Neuronal stem cell (in vitro differentiated cells): ENCODE measurements at places on chromosomes 12 and 14.

- no peak for DNase-seq
These were observed 1358.8 kb downstream of the LRFN5 start for GRCh38 chr14:42965512-42965911.

DNA sequence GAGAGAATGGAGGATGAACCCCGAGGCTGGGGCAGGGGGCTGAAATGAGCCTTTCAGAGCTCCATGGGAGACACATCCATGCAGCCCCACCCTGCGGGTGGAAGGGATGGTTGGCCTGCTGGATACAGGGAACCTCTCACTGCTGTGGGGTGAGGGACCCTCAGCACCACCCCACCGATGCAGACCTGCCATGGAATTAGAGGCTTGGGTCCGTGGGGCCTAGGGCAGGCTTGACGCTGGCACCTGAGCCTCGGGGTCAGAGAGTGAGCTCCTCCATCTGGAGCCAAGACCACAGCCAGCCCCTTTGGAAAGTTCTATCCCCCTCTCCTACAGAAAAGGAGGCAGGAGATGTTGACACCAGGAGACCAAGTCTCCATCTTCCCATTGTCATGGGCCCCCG lies 7.4 kb upstream of the KRT74 start:
- DNase-seq, result no peak

- no peak for DNase-seq
These were observed 152.7 kb downstream of the DPF3 start for GRCh38 chr14:72740966-72741825.

GRCh38 chr14:65423982-65424381 lies 11.5 kb downstream of the FUT8 start:
- no peak for DNase-seq

DNA sequence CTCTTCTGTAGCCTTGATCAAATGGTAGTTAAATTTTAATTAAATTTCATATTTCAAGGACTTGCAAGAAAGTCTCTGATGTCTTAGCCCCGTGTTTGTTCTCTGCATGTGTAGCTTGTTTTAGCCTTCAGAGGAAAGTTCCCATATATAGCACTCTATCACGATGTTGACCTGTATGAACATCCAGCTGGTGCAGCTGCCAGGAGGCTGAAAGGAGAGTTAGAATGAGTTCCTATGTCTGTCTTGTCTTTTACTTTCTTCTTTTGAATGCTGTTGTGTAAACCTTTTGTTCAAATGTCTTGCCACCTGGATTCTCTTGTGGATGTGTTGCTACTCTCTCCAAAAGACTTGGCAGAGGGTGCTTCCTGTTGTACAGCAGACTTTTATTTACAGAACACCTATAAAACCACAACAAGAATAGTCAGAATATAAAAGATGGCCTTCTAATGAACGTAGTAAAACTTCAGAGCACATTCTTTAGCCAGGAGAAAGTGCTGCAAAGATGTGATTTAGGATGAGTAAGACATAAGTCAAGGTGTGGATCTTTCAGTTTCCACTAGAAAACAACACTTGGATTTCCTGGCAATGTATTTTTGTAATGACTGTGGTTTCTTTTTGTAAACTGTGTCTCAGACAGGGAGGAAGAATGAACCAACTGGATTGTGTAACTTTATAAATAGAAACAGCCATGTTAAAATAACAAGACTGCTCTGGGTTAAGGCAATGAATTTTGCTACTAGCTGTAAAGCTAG lies 17.2 kb downstream of the NAV3 start:
- no peak for DNase-seq

- DNase-seq, result no peak
These were observed 509.6 kb downstream of the VRK1 start for GRCh38 chr14:97306760-97307246.

DNA sequence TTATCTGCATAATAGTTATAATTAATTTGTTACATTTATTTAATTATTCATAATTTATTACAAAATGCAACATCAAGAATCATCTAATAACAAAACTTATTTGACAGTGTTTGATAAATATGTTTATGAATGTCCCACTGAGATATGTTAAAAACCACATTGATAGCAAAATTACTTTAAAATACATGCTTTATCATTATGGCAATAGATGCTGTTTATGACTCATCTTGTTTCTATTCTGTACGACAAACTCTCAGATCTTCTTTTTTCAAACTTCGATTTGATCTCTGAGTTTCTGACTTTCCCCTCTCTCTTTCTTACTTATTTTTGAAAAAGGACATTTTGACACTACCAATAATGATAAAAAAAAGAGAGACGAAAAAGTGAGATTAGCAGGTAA lies 56.8 kb upstream of the LRRK2 start:
- DNase-seq, result no peak

GRCh38 chr14:101017209-101017608 lies 113.7 kb upstream of the RTL1 start:
- DNase-seq, result no peak

DNA sequence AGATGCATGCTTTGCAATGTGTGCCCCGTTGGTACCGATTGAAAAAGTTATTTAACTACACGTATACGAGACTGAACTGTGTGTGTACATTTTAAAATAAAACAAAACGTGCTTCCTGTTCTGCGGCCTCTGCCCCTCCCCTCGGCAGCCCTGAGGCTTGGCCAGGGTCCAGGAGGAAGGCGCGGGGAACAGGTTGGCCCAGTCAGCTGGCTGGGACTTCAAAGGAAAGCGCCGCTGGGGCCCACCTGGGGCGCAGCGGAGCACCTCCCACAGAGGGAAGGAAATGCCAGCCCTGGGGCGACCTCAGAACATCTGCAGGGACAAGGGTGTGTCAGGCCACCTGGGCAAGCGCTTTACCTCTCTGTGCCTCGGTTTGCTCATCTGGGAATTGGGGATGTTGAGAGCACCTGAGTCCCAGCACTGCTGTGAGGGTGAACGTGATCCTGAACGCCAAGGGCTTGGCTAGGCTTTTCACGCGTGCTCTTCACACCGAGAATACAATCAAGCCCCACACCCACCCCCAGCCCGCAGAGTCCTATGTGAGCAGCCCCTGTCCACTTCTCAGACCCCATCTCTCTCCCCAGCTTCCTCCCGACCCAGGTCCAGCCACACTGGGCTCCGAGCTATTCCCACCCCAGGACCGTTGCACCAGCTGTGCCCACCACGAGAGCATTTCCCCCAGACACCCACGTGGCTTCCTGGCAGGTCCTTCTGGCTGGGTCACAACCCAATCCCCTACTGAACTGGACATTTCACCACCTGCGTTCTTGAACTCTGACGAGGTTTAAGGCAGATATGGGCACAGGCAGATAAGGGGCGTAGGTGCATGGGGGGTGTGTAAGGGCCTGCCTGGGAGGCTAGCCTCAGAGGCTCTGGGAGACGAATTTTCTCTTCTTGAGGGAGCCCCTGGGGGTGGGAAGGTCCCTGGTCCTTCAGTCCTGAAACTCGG lies 41.9 kb upstream of the NCOR2 start:
- DNase-seq, result no peak

- peak; percentile 48 for DNase-seq
These were observed 918 bp downstream of the LIN7A start for GRCh38 chr12:80936642-80937390.

- DNase-seq, result no peak
These were observed 10.4 kb upstream of the PLEKHG3 start for GRCh38 chr14:64693810-64694165.

DNA sequence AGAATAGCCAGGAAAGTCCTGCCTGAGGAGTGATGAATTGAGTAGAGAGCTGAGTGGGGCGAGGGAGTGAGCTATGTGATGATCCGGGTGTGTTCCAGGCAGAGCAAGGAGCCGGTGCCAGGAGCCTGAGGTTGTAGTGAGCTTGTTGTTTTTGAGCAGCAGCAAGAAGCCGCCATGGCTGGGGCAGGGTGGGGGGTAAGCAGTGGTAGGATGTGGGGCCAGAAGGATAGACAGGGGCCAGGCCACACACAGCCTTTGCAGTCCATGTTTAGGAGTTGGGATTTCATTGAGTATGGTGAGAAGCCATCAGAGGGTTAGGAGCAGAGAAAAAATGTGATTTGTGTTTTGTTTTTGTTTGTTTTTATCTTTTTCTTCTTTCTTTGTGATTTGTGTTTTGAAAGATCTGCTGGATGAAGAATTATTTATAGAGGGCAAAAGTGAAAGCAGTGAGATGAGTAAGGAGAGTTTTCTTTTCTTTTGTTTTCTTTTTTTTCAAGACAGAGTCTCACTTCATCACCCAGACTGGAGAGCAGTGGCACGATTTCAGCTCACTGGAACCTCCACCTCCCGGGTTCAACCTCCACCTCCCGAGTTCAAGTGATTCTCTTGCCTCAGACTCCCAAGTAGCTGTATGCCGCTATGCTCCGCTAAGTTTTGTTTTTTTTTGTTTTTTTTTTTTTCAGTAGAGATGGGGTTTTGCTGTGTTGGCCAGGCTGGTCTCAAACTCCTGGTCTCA lies 92.3 kb upstream of the BCAT1 start:
- DNase-seq, result no peak

- no peak for DNase-seq
These were observed 145.4 kb downstream of the RPAP3 start for GRCh38 chr12:47560415-47560814.

- DNase-seq, result no peak
These were observed 199.3 kb upstream of the SLC16A7 start for GRCh38 chr12:59396519-59396918.

DNA sequence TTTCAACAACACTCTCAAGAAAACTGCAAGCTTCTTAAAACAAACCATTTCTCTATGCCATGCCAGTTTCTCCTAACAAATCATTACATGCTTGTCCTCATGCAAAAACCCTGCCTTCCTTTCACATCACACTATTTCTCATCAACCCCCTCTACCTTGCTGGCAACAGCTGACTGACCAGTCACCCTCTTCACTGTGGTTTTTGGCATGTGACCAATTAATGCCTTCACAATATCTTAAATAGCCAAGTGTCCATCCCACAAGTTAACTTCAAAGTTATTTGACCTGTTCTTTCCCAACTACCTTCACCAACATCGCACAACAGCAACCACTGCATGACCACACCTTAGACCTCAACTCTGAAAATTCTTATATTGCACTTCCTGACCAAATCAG lies 159.6 kb downstream of the CEP128 start:
- no peak for DNase-seq

GRCh38 chr14:95761436-95761835 lies 47.5 kb upstream of the TCL1A start:
- no peak for DNase-seq

GRCh38 chr14:58465421-58465820 lies 37.9 kb downstream of the KIAA0586 start:
- no peak for DNase-seq

GRCh38 chr12:102993537-102993936 lies 36.1 kb downstream of the ASCL1 start:
- DNase-seq, result no peak

GRCh38 chr12:102005256-102005655 lies 56.5 kb downstream of the WASHC3 start:
- DNase-seq, result no peak

- no peak for DNase-seq
These were observed 345.8 kb downstream of the TMEM132D start for GRCh38 chr12:129558036-129558435.

DNA sequence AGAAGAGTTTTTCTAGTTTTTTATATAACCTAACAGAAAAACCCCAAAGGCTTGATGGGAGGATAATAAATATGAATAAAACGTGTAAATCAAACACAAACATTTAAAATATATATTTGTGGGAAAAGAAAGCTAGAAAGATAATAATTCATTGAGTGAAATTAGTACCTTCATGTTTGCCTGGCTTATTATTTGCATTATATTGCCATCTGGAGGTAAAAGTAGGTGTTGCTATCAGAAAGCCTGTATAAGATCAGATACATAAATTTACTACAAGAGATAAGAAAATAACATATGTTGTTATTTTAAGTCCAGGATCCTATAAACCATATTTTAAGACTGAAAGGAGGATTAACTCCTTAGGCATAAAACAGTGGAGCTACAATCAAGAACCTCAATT lies 77.7 kb downstream of the NTS start:
- no peak for DNase-seq

DNA sequence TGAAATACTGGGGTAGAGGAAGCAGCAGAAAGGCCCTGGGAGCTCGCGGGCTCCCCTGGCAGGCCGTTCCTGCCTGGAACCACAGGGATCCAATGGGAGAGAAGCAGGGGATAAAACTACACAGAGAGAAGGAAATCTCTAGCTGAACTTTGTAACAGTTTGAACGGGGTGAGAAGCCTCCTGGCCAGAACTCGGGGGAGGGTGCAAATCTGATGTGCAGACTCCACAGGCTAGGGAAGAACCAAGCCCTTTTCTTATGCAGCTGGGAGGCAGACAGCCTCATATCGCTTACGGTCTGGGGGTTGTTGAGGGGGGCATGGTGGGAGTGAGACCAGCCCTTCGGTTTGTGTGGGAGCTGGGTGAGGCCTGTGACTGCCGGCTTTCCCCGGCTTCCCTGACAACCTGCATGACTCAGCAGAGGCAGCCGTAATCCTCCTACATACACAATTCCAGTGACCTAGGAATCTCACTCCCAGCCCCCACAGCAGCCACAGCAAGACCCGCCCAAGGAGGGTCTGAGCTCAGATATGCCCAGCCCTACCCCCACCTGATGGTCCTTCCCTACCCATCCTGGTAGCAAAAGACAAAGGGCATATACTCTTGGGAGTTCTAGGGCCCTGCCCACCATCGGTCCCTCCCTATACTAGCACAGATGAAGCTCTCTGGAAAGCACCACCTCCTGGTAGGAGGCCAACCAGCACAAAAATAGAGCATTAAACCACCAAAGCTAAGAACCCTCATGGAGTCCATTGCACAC lies 143.0 kb downstream of the TMTC1 start:
- DNase-seq, result no peak

DNA sequence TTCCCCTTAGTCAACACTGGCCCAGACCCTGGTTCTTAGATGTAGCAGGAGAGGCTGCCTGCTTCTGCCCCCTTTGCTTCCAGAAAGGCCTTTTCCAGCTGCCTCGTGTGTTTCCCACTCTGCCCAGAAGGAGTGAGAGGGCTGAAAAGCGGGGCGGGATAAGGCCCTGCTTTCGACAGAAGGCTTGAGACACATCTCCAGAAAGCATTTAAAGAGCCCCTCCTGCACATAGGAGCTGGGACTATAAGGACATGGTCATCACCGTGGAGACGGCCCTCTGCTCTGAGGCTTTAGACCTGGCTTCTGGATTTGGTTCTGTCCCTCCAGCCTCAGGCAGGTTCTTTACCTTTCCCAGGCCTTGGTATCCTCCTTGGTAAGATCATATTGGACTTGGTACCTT lies 11.9 kb downstream of the CALM1 start:
- DNase-seq, result no peak

- no peak for DNase-seq
These were observed 180.6 kb upstream of the NUDT4 start for GRCh38 chr12:93197067-93197593.

DNA sequence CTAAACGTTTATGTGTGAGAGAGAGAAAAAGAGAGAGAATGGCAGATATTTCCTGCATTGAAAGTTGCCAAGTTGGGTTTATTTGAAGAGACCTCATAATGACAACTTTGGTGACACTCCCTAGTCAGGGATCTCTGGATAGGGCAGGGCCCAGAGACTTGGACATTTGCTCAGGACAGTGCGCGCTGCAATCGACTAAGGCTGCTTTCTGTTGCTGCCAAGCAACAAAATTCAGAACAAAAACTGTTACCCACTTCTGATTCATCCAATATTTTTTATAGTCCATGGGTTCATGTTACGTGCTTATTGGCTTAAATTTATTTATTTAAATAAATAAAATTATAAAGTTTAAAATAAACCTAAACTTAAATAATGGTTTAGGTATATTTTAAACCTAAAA lies 34.2 kb downstream of the PTGER2 start:
- no peak for DNase-seq
